ENCODE measurements at places on chromosomes 2 and 18. TPM values are rescaled to one million over a fixed set of nuclear protein-coding genes. Genes with fewer than 3 reads are reported as not detected.

TDRD15 gene
- 0.30 TPM for total RNA-seq

AMER3 gene
- not detected for total RNA-seq

TEX44 gene
- total RNA-seq = not detected

CCDC148 gene
- 0.30 TPM for total RNA-seq

ASB18 gene
- total RNA-seq = not detected

PRKRA gene
- 43.8 TPM for total RNA-seq

TLX2 gene
- total RNA-seq = not detected

EIF4E2 gene
- 30.9 TPM for total RNA-seq

ATP6V1B1 gene
- total RNA-seq = not detected

CCDC74B gene
- total RNA-seq = 32.6 TPM

ARPC2 gene
- total RNA-seq = 220 TPM

KIAA2012 gene
- not detected for total RNA-seq

CROCC2 gene
- 0.44 TPM for total RNA-seq

GCA gene
- 13.5 TPM for total RNA-seq

DNAJC27 gene
- 13.2 TPM for total RNA-seq

AGFG1 gene
- 83.1 TPM for total RNA-seq

UGT1A10 gene
- total RNA-seq = not detected

LHCGR gene
- total RNA-seq = 3.6 TPM

PAX8 gene
- 3.9 TPM for total RNA-seq

RAPGEF4 gene
- 5.2 TPM for total RNA-seq

KCNG2 gene
- total RNA-seq = not detected

EFR3B gene
- 7.1 TPM for total RNA-seq
